Activated CD8-positive, alpha-beta T cell treated with anti-CD3 and anti-CD28 coated beads for 36 hours (primary cell): ENCODE measurements at places on chromosomes 12 and 14.

DNA sequence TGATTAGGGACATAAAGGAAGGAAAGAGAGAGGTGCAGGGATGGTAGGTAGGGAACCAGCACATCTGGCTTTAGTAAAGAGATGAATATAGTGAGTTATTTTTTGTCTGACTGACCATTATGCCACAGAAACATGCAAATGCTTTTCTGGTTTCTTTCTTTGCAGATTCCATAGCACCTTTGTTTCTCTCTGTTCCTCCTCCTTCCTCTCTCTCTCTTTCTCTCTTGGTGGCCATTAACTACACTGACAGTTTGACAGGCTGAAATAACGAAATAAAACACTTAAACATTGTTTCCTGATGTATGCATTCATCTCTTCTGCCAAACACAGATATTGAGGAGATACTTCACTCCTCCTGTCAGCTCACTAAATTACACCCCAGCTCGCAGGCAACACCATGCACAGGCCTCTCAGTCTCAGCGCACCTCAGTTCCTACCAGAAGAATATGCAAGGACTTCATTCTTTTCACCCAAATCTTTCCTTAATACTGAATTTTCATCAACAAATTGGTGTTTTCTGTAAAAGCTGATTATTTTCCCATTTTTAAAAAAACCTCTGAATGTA lies 406.9 kb upstream of the SOX5 start:
- DNase-seq: no peak

GRCh38 chr12:124047045-124047566 lies 74.1 kb downstream of the ZNF664 start:
- DNase-seq: no peak

DNA sequence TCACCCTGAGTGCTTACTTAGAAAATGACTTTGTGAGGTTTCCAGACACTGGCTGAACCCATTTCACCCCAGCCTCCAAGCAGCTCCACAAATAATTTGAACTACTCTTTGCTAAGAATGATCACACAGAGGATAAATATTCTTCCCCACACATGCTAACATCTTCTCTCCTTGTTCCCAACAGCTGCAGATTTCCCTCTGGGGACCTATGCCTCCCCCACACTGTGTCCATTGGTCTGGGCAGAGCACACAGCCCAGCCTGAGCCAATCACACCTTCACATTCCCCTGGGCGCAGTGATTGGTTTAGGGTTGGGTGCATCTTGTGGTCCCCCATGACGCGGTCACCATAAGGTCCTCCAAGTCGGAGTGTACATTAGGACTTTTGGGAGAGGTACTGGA lies 6.9 kb downstream of the SDR9C7 start:
- DNase-seq: no peak

GRCh38 chr14:52868911-52869618 lies 77.7 kb upstream of the GNPNAT1 start:
- DNase-seq: no peak

- DNase-seq: no peak
Measured at GRCh38 chr12:106685381-106685780, 89.1 kb upstream of the RIC8B start.

DNA sequence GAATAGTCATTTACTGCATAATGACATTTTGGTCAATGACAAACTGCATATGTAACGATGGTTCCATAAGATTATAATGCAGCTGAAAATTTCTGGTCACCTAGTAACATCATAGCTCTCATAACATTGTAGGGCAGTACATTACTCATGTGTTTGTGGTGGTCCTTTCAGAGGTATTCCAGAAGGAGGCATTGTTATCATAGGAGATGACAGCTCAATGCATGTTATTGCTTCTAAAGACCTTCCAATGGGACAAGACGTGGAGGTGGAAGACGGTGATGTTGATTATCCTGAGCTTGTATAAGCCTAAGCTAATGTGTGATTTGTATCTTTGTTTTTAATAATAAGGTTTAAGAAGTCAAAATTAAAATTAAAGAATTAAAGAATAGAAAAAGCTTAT lies 43.8 kb upstream of the TSPAN11 start:
- DNase-seq: no peak

- DNase-seq: peak; percentile 12
Measured at GRCh38 chr12:5034603-5035002, 9.1 kb upstream of the KCNA5 start.

- DNase-seq: no peak
Measured at GRCh38 chr12:122096591-122097149, 18.1 kb downstream of the MLXIP start.

DNA sequence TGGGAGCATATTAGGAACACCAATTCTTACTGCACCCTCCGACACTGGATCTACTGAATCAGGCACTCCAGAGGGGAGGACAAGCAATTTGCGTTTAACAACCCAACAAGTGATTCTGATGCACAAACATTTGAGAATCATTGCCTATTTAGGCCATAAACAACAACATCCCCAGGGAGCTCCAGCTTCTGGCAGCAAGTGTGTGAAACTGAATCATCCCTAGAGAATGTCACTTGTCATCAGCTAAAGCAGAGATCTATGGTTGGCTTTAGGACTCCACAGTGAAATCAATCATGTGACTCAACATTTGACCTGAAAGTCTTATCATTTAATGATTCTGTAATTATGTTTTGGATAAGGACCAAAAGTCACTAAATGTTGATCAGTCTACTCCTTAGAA lies 505.0 kb upstream of the FLRT2 start:
- no peak for DNase-seq

- no peak for DNase-seq
Measured at GRCh38 chr14:76577090-76577489, 184.2 kb upstream of the VASH1 start.

DNA sequence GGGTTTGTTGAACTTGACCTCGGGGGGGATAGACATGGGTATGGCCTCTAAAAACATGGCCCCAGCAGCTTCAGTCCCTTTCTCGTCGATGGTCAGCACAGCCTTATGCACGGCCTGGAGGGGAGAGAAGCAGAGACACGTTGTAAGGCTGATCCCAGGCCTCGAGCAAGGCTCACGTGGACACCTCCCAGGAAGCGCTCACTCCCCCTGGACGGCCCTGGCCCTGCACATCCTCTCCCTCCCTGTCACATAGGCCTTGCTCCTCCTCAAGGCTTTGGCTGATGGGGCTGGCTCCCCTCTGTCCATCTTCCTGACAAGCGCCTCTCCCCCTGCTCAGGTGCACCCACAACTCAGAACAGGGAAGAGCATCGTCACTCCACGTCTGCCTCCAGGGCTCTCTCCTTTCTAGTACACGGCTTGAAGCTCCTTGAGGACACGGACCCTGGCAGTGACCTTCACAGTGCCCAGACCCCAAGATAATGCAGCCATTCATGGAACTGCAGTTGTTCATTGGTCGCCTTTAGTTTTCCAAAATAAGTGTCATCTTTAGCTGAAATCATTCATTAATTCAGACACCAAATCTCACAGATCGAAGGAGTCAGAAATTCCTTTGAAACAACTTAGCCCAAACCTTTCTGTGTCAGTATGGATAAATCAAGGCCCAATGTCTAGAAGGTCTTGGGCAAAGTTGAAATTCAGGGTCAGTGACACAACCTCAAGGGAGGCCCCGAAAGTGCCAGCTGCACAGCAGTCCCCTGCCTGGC lies 9.7 kb downstream of the SERPINA1 start:
- no peak for DNase-seq

- no peak for DNase-seq
Measured at GRCh38 chr14:100599981-100600380, 12.8 kb upstream of the BEGAIN start.
